ENCODE measurements at places on chromosomes 5 and 9.

DNA sequence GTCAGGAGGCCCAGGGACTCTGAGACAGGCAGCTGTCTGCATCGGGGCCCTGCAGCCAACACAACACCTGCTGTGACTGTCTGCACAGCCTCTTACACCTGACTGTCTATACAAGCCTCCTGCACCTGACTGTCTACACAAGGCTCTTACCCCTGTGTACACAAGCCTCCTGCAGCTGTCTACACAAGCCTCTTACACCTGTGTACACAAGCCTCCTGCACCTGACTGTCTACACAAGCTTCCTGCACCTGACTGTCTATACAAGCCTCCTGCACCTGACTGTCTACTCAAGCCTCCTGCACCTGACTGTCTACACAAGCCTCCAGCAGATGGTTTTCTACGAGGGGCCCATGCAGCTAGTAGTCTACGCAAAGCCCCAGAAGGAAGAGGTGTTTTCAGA lies 18.6 kb downstream of the IRX2 start:
- no peak for DNase-seq

DNA sequence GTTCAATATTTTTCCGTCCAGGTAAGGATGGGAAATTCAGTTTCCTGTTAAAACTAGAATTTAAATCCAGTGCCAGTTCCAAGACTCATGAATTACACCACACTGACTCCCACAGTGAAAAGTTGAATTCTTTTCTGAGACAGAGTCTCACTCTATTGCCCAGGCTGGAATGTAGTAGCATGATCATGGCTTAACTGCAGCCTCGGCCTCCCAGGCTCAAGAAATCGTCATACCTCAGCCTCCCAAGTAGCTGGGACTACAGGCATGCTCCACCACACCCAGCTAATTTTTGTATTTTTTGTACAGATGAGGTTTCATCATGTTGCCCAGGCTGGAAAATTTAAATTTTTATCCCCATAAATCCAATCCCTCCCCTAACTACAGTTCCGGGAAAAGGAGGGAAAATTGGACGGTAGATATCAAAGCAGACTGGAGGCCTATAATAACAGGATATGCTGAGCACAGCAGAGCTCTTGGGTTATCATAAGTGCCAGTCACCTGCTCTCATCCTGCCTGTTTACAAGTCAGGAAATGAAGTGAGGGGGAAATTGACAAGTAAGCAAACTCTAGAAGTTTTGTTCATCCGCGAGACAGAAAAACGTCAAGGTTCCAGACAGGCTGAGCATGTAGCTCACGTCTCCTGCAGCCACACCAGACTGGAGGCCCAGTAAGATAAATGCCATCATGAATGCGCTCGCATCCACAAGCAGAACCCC lies 105.7 kb downstream of the UGCG start:
- no peak for DNase-seq

GRCh38 chr9:87635656-87636501 lies 90.0 kb upstream of the CTSL start:
- no peak for DNase-seq

DNA sequence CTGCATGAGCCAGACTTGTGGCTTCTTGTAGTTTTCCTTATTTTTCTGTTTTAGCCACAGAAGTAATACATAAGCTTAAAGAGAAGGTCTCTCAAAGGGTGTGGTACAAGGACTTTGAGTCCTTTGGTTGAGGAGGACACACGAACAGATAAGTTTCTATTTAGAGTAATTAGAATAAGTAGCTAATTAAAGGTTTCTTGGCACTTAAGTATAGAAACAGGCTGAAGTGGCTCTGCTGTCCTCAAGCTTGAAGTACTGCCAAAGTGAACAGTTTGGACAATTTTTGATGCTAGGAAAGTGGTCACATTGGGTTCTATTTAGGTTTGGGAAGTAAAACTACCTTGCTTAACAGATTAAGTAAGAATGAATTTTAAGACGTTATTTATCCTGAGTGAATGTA lies 278.3 kb upstream of the MPDZ start:
- DNase-seq: no peak

- no peak for DNase-seq
These were observed 268.0 kb upstream of the KIF2A start for GRCh38 chr5:62038024-62038423.

- DNase-seq: no peak
These were observed 103.2 kb upstream of the BASP1 start for GRCh38 chr5:17114233-17114632.

DNA sequence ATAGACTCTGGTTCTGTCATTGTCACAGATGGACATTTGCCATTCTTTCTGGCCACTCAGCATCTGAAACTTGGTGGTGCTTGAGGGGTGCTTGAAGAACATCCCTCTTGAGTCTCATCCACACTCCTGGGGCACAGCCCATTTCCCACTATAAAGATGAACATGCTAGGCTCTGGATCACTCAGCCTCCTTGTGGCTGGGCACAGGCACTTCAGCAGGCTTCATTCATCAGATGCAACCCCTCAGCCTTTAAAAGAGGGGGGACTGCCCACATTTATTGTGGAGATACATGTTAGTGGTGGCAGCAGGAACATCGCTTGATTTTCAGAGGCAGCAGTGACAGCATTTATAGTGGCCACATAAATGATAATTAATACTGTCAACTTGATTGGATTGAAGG lies 124.7 kb upstream of the NIPBL start:
- no peak for DNase-seq

DNA sequence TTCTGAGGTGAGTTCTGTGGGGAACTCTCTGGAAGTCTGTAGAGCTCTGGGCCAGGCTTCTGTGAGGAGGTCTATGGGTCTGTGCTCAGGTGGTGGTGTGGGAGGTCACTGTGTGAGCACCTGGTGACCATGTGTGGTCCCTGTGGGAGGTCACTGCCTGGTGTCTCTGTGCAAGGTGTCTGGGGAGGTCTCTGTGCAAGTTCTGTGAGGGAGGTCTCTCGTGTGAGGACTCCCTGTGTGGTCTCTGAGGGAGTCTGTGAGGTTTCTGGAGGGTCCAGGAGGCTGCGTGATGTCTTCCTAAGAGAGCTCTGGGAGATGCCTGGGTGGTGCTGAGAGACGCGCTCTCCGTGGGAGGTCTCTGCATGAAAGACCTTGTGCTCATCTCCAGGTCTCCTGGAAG lies 6.0 kb upstream of the SPATA31E1 start:
- no peak for DNase-seq

GRCh38 chr5:163841-164240 lies 27.5 kb upstream of the LRRC14B start:
- DNase-seq: peak; percentile 9

DNA sequence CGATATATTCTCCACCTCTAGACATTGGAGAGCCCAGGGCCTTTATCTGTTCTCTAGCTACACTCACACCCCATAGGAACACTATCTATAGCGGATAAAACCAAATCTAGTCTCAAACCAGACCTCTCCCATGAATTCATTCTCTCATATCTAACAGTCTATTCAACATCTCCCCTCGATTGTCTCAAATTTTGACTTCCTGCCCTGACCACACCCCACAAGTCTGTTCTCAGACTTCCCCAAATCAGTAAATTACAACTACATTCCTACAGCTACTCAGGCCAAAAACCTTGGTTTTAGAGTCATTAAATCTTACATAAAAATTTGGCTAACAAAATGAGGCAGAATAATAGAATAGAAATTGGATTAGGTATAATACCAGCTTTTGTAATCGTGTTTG lies 12.5 kb upstream of the SLC1A3 start:
- DNase-seq: no peak

All from sciatic nerve (tissue), 2 donors.